Gastrocnemius medialis (tissue), 4 donors: ENCODE measurements at places on chromosomes 16 and 17. TPM values are rescaled to one million over a fixed set of nuclear protein-coding genes. Genes with fewer than 3 reads are reported as not detected.
A peak's percentile ranks its signal among the peaks of the same experiment; 100 is the strongest.

DNA sequence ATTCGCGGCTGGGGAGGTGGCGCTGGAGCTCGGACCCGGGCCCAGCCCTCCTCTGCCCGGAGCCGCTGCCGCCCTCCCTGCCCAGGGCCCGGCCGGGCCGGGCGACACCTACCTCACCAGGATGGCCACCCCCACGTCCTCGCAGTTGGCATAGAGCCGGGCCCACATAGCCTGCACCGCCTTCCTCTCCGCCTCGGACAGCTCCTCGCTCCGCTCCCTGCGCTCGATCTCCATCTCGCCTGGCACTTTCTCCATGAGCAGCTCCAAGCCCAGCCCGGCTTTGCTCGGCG is 276 bp downstream of the CYGB start:
- no peak for DNase-seq

GRCh38 chr17:19271780-19272357 is 34.7 kb downstream of the EPN2 start:
- DNase-seq, result no peak

GRCh38 chr17:68344701-68345136 is 53.4 kb downstream of the ARSG start:
- DNase-seq, result no peak

- peak; percentile 43 for DNase-seq
Observed at GRCh38 chr17:79046916-79047280, 22.9 kb downstream of the C1QTNF1 start.

GRCh38 chr16:70737377-70738082 is 51.7 kb upstream of the MTSS2 start:
- DNase-seq, result peak; percentile 83

- no peak for DNase-seq
Observed at GRCh38 chr16:84605339-84605848, 12.5 kb downstream of the COTL1 start.

DNA sequence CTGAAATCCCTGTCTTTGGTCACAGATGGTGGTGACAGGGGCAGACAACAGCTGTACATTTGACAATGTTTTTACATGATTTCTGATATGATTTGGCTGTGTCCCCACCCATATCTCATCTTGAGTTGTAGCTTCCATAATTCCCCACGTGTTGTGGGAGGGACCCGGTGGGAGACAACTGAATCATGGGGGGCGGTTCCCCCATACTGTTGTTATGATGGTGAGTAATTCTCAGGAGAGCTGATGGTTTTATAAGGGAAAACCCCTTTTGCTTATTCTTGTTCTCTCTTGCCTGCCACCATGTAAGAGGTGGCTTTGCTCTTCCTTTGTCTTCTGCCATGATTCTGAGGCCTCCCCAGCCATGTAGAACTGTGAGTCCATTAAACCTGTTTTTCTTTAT is 353.9 kb downstream of the CPPED1 start:
- DNase-seq, result no peak

DNA sequence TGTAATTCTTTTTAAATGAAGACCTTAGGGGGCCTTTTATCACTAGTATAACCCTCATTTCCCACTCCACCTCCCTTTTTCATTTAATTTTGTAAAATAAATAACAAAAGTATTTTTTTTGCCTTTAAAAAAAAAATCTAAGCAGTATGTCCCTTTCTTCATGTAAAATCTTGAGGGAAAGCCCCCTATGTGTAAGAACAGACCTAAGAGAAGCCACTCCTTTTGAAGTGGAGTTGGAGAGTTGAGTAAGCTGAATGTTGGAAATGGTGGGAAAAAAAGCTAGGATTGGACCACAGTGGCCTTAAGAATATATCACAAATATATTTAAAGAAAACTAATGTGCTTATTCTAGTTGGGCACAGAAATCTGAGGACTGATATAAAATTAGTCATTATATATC is 44.5 kb upstream of the INTS2 start:
- no peak for DNase-seq

DNA sequence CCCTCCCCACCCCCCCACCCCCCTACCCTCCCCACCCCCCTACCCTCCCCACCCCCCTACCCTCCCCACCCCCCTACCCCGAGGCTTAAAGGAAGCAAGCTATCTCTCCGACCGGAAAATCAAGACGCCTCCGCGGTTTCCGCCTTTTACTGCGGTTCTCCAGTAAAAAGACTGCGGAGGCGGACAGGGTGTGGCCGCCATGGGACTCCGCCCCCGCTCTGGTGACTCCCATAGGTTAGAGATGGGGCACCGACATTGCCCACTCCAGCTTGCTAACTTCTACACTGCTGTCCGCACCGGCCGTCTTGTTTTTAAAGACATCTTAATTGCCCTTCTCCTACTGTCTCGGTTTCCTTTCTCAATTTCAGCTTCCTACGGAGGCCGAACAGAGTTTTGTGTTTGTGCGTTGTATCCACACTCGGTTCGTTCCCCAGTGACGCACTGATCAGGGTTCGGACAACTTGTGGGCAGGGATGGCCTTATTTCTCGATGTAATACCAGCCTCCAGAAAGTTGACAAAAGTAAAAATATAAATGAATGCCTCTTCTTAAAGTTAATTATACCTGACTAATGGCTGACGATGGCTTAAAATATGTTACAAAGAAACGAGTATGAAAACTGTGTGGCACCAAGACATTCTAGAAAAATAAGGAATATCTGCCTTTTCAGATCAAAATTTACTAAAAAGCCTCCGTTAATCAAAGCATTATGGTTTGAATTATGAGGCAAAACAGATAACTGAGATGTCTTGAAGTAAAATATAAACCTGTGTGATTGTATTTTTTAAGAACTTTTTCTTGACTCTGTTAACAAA is 1.1 kb upstream of the ZNF200 start:
- DNase-seq, result no peak

DNA sequence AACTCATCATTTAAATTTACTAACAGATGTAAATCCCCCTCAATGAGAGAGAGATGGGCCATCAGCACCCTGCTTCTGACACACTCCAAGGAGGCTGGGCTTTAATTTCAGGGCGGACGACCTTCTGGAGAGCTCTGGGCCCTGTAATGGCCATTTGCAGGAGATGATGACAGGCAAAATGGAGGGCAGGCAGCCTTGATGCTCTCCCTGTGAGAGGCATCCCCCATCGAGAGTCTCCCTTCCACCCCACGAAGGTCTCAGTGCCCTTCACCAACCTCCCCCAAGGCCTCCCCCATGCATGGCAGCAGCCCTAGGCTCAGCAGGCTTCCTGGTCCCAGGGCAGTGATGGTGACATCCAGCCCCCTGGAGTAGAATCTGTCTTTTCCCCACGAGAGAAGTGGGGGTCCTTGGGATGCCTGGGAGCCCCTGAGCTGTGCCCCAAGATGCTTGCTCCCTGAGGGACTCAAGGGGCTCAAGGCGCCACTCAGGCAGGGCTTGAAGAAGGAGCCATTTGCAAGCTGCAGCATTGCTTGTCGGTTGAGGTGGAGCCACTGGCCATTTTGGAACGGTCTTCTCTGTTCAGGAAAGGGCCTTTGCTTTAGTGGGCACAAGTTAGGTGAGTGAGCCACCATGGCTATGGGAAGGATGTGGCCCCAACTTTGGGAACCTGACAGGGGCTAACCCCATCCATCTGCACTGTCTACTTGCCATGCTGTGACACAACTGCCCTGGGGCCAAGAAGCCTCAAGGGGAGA is 82.6 kb downstream of the C16orf78 start:
- no peak for DNase-seq

DNA sequence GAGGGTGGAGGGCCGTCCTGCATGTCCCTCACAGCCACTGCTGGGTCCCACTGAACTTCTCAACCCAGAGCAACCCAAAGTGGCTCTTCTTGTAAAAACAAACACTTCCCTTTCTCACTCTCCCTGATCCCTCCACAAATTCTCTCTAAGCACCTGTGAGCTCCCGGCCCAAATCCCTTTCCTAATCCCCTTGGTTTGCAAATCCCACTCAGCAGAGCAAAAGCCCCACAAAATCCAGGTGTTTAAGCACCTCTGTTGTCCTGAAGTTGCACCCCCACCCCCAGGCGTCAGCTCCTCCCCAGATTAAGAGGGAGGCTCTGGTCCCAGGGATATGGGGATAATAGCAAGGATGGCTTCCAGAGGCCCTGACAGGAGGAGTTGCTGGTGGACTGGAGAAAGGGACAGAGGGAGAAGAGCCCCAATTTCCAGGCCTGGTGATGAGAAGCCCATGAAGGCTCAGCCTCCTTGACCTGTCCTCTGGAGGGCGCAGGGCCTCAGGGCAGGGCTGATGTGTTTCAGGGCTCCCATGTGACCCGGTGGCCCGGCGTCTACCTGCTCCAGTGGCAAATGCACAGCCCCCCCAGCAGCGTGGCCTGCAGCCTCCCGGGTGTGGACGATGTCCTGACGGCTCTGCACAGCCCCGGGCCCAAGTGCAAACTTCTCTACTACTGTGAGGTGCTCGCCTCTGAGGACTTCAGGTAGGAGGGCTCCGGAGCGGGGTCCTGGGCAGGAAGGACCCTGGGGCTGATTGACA is 23.0 kb downstream of the NAGPA start:
- no peak for DNase-seq

DNA sequence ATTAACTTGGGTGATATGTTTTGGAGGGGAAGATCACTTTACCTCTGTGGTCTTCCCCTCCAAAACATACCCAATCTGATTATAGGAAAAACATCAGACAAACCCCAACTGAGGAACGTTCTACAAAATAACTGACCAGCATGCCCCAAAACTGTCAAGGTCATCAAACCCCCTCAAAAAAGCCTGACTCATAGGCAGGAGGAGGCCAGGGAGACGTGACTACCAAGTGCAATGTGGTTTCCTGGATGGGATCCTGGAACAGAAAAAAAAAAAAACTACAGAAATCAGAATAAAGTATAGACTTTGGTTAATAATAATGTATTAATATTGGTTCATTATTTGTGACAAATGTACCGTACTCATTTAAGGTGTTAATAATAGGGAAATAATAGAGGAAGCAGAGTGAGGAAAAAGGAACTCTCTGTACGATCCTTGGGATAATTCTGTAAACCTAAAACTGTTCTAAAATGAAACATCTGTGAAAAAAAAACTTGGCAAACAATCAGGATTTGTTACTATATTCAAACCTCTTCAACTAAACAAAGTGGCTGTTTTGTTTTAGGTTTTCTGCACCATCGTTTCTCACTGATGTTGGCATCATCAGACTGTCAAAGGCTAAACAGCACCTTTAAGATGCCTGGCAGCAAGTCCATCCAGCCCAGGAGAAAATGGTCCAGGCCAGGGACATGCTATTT is 266.7 kb upstream of the SDK2 start:
- no peak for DNase-seq

GRCh38 chr16:695355-696089 is 5.3 kb upstream of the WDR24 start:
- no peak for DNase-seq

DNA sequence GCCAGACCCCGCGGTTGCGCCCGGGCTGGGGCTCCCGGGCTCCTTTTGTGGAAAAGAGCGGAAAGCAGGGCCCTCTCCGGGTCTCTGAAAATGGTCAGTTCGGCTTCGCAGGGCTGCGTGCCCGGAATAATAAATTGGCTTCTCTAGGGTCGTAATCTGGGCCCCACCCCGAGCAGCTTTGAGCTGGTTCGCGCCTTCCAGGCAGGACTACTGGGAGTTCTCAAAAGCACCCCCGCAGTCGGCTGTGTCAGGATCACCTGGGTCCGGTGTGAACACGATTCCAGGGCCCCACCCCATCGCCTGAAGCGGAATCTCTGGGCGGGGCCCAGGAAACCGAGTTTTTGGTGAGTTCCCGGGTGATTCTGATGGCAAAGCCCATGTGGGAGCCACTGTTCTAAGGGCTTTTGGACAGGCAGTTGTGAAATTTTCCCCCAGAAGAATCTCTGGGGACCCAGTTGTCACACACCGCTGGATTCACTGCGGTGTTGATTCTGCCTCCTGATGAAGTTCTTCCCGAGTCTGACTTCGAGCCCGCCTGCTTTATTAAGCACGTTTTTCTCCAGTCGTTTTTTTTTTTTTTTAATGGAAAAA is 77.0 kb downstream of the MRC2 start:
- no peak for DNase-seq

DNA sequence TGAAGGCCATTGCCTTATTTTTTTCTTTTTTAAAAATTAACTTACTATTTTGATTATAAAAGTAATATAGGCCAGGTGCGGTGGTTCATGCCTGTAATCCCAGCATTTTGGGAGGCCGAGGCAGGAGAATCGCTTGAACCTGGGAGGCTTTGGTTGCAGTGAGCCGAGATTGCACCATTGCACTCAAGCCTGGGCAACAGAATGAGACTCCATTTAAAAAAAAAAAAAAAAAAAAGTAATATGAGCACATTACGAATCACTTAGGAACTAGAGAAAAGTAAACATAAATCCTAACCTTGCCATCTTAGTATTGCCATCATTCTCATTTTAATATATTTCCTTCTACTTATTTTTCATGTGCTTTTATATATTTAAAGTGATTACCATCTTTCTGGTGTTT is 12.9 kb upstream of the TACO1 start:
- no peak for DNase-seq

- DNase-seq, result no peak
Observed at GRCh38 chr16:83813823-83814658, 6.3 kb downstream of the HSBP1 start.

DNA sequence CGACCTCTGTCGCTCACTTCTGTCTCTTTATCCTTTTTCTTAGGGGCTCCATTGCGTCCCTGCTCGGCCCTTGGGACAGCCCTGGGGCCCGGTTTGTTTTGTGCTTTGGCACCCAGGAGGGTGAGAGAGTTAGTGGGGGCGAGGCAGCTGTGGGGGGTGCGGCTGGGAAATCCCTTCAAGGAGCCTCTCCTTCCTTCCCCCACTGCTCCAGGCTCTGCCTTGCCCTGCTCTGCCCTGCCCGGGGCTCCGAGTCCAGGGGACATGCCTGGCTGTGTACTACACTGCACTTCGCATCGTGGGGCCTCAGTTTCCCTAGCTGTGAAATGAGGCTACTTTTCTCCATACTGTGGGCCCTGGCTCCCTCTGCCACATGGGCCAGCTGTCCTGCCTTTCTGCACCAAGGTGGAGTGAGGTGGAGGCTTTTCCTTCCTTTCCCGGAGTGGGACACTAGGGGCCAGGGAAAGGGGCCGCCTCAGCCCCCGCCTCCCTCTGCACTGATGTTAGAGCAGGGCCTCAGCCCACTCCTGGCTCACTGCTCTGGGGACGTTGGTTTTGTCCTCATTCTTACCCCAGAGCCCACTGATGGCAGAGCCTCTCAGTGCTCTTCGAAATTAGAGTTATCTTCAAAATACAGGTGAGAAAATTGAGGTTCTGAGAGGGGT is 980 bp downstream of the LLGL1 start:
- no peak for DNase-seq

GRCh38 chr17:4679658-4680057 is 24.3 kb downstream of the PELP1 start:
- no peak for DNase-seq

- DNase-seq, result no peak
Observed at GRCh38 chr17:38919316-38920078, 5.9 kb upstream of the LASP1NB start.

- DNase-seq, result no peak
Observed at GRCh38 chr17:37551788-37552187, 57.4 kb downstream of the SYNRG start.

SLC5A2 gene
- not detected for total RNA-seq
